ENCODE measurements at places on chromosomes 12 and 14. TPM values are rescaled to one million over a fixed set of nuclear protein-coding genes. Genes with fewer than 3 reads are reported as not detected.

GRCh38 chr14:21022686-21023085 is 2.2 kb downstream of the NDRG2 start:
- DNase-seq, result no peak

- no peak for DNase-seq
Measured at GRCh38 chr14:24399999-24400718, 1.4 kb downstream of the NYNRIN start.

DNA sequence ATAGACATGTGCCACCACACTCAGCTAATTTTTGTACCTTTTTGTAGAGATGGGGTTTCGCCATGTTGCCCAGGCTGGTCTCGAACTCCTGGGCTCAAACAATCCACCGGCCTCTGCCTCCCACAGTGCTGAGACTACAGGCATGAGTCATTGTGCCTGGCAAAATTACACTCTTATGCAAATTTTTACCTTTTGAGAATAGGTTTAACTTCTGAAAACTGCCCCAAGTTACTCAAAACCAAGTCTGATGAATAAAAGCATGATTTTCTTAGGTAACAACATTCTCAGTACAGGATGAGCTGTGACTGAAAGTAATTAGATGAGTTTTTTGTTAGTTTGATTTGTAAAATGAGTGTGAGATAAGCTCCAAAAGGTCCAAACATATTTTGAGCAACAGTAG is 166.0 kb downstream of the RPS29 start:
- DNase-seq, result no peak

DNA sequence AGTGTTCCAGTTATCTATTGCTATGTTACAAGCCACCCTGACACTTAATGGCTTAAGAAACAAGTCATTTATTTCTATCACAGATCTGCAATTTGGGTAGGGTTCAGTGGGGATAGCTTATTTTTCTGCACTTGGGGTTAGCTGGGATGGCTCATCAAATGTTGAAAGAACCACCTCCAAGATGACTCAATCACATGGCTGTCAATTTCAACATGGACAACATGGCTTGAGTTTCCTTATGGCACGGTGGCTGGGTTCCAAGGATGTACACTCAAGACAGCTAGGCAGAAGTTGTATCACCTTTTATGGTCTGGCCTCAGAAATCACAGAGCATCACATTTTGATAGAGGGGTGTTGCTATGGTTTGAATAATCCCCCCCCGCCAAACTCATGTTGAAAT is 24.5 kb upstream of the IGF1 start:
- DNase-seq, result no peak

- no peak for DNase-seq
Measured at GRCh38 chr12:99975321-99975720, 9.4 kb downstream of the ANKS1B start.

- peak; percentile 70 for DNase-seq
Measured at GRCh38 chr12:106133136-106134087, 5.3 kb downstream of the NUAK1 start.

- peak; percentile 26 for DNase-seq
Measured at GRCh38 chr14:37246427-37246829, 48.7 kb downstream of the MIPOL1 start.

DNA sequence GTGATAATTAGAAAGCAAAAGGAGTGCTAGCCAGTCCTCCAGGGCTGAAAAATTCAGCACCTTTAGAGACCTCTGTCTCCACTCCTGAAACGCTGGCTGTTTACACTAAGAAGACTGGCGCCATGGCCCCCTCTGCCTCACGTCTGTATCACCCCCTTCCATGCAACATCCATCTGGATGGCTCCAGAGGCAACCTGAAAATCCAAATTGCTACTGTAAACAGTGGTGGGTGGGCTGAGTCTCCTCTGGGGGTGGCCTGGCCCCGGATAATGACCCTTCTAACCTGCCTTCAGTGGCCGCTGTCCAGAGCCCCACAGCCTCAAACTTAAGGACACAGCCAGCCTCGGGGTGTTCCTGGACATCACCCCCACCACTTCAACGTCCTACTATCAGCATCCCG is 1.4 kb downstream of the PRKD1 start:
- DNase-seq, result peak; percentile 11

DNA sequence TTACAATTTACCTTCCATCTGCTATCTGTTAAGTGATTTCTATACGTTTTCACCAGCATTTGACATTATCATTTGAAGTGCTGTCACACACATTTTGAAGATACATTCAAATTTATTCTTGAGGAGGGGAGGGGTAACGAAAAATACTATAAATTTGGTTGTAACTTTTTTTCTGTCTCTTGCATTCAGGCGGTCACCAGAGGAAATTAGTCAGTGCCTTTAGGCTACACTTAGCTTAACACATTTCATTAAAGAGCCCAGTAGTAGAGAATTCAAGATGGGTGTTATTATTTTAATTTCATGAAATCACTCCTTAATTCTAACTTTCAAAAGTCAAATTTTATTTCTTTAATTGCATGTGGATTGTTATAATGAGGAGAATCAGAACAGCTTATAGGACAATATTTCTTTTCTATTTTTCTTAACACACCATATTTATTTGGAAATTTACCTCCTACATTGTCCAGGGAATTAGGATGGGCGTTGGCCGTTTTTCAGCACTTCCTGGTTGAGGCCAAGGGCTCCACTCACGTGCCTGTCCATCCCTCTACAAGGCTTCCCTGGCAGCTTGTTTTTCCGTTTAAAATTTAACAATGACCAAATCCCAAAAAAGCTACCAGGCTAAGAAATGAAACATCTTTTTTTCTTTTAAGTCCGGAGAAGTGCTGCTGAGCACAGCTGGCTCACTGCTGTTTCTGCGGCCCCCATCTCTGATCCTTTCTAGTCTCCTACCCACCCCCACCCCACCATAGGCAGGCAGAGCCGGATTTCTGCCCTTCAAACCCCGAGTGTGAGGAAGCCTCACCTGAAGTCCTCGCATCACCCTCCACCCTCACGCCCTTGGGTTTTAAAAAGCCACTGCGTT is 1.1 kb upstream of the FAR2 start:
- peak; percentile 60 for DNase-seq

- peak; percentile 23 for DNase-seq
Measured at GRCh38 chr12:24679126-24679525, 269.8 kb downstream of the BCAT1 start.

GRCh38 chr14:75543786-75544185 is 21.5 kb downstream of the BATF start:
- no peak for DNase-seq

DNA sequence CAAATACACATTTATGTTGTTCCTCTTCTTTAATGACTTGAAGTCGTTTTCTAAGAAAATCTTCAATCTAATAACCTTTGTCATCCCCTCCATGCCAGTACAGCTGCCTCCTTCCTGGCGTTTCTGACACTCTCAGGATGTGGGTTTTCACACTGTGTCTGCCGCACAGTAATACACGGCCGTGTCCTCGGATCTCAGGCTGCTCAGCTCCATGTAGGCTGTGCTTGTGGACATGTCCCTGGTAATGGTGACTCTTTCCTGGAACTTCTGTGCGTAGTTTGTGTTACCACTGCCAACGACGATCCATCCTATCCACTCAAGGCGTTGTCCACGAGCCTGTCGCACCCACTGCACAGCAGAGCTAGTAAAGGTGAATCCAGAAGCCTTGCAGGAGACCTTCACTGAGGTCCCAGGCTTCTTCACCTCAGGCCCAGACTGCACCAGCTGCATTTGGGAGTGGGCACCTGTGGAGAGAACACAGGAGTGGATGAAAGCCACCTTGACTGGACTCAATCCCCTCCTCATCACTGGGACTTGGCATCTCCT is 1095.9 kb downstream of the TMEM121 start:
- DNase-seq, result no peak

Gene LRRC23
- total RNA-seq, result 5.7 TPM

Gene KRT78
- not detected for total RNA-seq

Gene ARHGEF40
- 63.9 TPM for total RNA-seq

Gene RASAL1
- total RNA-seq, result 4.5 TPM

Gene TTC6
- 0.59 TPM for total RNA-seq

Gene DNAAF2
- 28.2 TPM for total RNA-seq

Gene MAGOHB
- total RNA-seq, result 23.1 TPM
